NCI-H1092 (cell line): ENCODE measurements at places on chromosomes 7 and 10.

DNA sequence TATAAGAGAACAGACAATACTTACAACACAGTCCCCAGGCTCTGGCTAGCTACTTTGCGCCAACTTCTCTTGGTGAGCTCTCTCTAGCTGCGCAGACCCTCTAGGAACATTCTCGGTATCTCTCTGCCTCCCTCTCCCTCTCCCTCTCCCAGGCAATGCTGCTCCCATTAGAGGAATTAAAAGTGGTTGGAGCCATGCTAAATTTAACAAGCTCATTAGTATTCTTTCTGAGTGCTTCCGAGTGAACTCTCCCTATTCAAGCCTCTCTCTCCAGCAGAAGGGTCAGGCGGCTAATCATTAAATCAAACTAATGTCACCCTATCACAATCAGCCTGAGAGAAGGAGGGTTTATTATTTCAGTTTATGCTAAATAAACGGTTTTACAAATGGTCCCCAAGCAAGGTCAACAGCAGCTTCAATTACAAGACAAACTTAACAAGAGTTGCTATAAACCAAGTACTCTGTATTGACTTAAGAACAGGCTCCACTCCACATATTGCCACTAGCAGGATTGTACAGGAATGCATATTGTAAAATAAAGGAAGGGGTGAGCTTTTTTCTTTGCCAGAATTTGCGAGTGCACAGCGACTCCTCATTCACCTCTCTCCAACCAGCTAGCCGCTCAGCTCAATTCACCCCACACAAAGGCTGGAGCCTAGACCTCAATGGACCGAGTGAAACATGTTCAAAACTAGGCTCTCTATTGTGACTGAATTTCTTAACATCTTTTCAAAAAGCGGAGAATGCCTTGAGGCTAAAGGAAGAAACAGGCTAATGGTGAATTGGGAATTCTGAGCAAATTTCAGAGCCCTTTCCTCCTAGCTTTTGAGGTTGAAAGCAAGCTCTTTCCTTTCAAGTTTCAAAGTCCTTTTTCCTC is 84.4 kb downstream of the GLI3 start:
- DNase-seq = no peak

DNA sequence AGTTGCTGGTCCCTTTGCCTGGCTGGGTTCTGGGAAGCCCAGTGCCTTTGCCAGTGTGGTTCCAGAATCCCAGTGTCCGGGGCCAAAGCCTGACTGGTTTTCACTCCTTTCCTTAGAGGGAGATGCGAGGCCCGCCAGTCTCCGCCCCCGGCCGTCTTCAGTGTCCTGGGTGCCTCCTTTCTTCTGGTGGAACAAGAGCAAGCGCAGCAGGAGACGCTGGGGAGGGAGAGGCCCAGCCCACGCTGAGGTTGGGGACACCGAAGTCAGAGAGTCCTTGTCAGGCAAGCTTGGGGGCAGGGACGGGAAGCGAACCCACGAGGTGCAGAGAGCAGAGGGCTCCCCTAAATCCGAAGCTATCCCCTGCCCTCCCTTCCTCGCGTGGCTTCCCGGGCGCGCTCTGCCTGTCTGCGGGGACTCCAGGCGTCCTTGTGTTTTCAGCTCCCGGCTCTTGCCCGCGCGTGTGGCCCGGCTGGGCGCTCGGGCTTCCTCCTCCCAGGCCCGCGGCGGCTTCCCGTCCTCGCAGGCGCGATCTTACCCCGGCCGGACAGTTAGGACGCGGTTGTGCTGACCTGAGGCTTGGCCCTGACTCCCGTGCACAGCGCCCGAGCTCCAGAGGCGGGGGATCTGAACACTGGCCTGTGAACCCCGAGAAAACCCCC is 60.6 kb upstream of the UBE3C start:
- no peak for DNase-seq

DNA sequence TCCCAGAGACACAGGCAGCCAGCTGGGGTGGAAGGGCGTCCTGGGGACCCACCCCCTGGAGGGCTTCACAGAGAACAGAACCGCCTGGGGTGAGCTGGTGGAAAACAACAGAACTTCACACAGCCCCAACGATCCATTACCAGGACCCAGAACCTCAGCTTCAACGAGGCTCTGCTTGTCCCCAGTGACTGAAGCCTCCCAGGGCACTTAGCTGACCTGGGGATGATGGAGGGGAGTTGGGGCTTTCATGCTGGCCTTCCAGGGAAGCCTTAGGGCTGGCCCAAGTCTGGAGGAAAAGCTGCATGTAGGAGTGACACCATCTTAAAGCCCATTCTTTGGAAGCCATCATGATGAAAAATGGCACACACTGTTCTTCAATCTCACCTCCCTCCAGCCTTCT is 300.2 kb downstream of the WDR37 start:
- DNase-seq = no peak

GRCh38 chr10:93758891-93759410 is 1.2 kb downstream of the LGI1 start:
- no peak for DNase-seq
